Omental fat pad (tissue), 4 donors: ENCODE measurements at places on chromosomes 3 and 15. TPM values are rescaled to one million over a fixed set of nuclear protein-coding genes. Genes with fewer than 3 reads are reported as not detected.

Gene AGBL1
- not detected for total RNA-seq

Gene STRIT1
- total RNA-seq, result not detected

- no peak for DNase-seq
Measured at GRCh38 chr3:131224886-131225550, 156.6 kb upstream of the NUDT16 start.

DNA sequence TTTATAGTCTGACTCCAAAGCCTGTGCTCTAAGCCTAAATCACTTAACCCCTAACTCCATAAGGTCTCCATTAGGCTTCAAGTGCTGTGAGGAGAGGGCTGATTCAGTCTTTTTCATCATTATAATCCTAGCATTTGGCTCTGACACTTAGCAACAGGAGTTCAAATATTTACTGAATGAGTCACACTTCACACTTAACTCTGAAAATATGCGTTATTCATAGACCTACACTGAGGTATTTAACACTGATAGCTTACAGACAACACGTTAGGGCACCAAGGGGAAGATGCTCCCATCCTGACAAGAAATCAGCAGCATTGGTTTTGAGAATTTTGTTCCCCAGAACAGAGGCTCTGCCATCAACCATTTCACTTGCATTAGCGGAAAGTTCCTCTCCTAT lies 53.5 kb downstream of the MSL2 start:
- DNase-seq, result no peak

DNA sequence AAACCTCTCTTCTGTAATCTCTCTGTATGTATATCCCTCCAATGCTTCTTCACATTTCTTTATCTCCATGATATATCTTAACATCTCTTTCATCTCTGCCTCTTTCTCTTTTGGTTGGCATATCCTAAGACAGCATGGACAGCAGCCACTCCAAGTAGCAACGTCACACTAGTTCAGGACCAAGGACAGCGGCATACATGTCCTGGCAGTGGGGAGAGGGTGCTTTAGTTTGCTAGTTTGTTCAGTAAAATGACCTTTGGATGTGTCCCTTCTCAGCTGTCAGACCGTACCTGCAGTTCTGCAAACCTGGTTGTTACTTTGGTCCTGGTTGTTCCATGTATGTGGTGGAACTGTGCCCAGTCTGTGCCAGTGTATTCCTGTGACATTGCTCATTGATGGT lies 225.6 kb upstream of the ROPN1 start:
- peak; percentile 28 for DNase-seq

- no peak for DNase-seq
Measured at GRCh38 chr3:16385151-16385550, 120.1 kb downstream of the OXNAD1 start.
